Forelimb muscle (tissue), 1 donor: ENCODE measurements at places on chromosomes 7 and 10. TPM values are rescaled to one million over a fixed set of nuclear protein-coding genes. Genes with fewer than 3 reads are reported as not detected.

Gene PNLIP
- polyA plus RNA-seq: not detected

DNA sequence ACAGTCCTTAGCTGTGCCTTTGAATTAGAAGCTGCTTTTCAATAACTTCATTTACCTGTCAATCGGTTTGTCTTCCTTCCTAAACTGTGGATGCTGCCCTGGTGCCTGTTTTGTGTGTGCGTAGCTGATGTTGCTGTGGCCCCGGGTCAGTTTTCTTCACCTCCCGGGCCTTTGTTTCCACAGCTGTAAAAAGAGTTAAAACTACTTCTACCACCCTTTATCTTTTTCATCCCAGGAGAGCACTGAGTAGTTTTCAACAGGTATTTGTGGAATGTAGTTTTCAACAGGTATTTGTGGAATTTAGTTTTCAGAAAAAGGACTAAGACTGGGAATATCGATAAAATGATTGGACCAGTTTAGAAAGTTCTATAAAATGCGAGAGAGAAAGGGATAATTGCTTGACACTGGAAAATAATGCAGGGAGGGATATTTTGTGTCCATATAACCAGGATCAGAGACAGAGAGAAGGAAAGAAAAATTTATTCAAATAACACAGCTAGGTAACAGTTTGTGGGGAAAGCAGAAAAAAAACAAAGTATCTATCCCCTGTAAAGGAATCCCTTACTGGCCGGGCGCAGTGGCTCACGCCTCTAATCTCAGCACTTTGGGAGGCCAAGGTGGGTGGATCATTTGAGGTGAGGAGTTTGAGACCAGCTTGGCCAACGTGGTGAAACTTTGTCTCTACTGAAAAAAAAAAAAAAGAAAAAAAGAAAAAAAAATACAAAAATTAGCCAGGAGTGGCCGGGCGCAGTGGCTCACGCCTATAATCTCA is 15.9 kb upstream of the IGF2BP3 start:
- no peak for DNase-seq

DNA sequence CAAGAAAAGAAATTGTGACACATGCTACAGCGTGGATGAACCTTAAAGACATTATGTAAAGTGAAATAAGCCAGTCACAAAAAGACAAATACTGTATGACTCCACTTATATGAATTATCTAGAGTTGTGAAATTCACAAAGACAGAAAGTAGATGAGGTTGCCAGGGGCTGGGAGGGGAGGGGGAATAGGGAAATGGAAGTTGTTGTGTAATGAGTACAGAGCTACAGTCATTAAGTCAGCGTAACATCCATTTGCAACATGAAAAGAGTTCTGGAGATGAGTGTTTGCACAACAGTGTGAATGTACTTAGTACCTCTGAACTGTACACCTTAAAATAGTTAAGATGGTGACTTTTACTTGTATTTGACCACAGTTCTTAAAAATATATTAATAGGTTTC is 112.1 kb upstream of the CDK1 start:
- no peak for DNase-seq

- no peak for DNase-seq
These were observed 12.0 kb downstream of the IFRD1 start for GRCh38 chr7:112462236-112462635.

DNA sequence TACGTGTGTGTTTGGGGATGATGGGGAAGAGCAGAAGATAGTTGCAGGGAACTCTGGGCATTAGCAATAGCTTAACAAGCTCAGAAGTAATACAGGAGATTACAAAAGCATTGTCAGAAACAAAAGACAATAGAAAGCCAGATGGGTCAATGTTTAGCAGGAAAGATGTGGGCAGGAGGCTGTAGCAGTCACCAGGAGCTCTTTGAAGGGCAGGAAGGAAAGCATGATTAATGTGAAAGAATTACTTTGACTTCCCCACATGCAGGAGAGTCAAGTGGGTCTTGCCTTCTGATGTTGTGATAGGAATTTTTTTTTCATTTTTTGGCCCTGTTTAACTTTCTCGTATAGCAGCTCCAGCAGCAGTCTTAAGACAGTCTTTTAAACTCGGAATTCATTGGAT is 6.0 kb upstream of the SMNDC1 start:
- DNase-seq: no peak

- no peak for DNase-seq
These were observed 725.5 kb downstream of the DNAJB9 start for GRCh38 chr7:109295158-109295557.

GRCh38 chr7:55202150-55202913 is 162.8 kb upstream of the LANCL2 start:
- DNase-seq: no peak

DNA sequence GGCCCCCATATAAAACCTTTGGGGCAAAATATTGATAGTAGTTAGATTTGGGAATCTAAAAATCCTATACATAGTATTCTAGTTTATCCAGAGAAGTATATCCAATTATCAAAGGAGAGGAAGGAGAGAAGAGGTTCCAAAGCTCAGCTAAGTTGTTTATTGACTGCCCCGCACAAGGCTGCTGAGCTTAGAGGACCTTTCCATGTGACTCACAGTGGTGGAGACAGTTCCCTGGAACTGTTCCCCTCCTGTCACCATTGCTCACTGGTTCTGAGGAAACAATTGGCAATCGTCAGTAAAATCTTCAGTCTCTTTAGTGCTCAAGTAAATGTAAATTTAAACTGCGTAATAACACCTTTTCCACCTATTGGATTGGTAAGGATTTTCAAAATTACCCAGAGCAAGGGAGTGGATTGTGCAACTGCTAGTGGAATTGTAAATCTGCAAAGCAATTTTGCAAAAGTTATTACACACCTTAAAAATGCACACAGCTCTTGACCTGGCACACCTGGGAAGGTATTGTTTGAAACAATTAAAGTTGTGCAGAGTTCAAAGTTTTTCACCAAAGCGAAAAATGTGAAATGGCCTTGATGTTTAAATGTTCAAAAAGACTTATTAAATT is 63.1 kb downstream of the EEPD1 start:
- DNase-seq: no peak

- no peak for DNase-seq
These were observed 4.2 kb downstream of the TMEM270 start for GRCh38 chr7:73864981-73865711.

DNA sequence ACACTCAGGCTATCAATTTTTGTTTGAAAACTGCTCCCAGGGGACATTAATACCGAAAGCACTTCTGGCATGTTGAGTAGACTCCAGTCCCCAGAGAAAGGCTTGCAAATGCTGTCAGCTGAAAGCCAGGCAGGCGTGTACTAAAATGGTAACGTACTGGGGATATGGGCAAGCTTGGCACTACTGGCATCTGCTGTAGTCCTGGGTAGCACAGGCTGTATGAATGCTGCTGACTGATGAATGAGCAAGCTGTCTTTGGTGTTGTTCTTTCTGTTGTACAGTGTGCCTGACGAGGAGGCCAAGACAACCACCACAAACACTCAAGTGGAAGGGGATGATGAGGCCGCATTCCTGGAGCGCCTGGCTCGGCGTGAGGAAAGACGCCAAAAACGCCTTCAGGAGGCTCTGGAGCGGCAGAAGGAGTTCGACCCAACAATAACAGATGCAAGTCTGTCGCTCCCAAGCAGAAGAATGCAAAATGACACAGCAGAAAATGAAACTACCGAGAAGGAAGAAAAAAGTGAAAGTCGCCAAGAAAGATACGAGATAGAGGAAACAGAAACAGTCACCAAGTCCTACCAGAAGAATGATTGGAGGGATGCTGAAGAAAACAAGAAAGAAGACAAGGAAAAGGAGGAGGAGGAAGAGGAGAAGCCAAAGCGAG is 53.5 kb upstream of the AGBL3 start:
- no peak for DNase-seq

- DNase-seq: no peak
These were observed 135.2 kb downstream of the ADAM12 start for GRCh38 chr10:126252884-126253610.

DNA sequence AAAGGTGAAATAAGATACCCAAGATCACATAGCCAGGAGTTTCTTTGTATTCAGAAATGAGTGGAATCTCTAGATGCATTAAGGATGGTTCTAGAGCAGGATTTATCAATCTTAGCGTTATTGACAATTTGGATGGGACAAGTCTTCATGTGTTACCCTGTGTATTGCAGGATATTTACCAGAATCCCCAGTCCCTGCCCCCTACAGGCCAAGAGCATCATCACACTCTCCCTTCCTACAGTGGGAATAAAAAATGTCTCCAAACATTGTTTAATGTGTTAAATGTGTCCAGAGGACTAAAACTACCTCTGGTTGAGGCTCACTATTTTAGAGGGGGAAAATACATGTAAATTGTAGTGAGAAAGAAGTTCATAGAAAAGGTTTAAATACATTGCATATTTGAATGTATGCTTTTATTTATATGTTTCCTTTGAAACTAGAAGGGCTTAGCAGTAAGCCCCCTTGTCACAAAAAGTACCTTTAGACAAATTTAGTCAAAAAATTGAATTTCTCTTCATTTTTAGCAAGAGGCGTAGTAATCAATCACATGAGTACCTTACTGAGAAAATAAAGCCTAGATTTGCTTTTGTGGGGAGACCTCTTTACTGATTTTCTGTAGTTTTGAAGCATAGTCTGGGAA is 141.2 kb downstream of the MLLT10 start:
- no peak for DNase-seq

DNA sequence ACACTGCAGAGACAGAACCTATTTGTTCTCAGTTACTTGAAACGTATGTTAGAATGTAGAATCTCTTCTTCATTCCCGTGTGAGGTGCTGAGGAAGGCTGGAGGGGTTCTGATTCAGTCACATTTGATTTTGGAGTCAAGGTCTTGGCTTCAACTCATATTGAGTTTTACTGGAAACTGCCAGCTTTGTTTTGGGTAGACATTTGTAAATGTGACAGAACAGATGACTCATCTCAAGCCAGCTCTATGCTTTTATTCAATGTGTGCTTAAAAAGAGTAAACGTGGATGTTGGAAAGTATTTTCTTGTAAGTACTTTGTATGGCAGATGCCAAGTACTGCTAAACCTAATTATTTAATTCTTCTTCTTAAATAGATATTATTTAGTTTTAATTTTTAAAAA is 780.8 kb upstream of the C7orf33 start:
- no peak for DNase-seq

DNA sequence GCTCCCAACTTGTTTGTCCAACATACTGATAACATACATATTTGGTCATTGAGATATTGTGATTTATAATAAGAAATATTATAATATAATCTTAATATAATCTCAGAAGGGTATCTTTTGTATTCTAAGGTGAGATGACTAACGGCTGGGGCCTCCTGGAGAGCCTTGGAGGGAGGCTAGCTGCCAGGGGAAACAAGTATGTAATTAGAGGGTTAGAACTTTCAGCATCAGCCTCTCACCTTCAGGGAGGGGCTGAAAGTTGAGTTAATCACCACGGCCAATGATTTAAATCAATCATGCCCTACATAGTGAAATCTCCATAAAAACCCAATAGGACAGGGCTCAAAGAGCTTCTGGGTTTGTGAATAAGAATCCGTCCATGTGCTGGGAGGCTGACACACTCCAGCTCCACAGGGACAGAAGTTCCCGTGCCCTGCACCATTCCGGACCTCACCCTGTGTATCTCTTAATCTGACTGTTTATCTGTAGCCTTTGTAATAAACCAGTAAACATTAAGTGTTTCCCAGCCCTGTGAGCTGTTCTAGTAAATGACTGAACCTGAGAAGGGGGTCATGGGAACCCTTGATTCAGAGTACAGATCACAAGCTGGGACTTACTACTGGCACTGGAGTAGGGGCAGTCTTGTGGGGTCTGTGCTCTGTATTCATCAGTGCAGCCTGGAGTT is 86.3 kb upstream of the STEAP1B start:
- no peak for DNase-seq

GRCh38 chr7:131781-132482 is 60.4 kb upstream of the FAM20C start:
- no peak for DNase-seq

GRCh38 chr10:96491303-96491702 is 22.4 kb downstream of the TLL2 start:
- no peak for DNase-seq

DNA sequence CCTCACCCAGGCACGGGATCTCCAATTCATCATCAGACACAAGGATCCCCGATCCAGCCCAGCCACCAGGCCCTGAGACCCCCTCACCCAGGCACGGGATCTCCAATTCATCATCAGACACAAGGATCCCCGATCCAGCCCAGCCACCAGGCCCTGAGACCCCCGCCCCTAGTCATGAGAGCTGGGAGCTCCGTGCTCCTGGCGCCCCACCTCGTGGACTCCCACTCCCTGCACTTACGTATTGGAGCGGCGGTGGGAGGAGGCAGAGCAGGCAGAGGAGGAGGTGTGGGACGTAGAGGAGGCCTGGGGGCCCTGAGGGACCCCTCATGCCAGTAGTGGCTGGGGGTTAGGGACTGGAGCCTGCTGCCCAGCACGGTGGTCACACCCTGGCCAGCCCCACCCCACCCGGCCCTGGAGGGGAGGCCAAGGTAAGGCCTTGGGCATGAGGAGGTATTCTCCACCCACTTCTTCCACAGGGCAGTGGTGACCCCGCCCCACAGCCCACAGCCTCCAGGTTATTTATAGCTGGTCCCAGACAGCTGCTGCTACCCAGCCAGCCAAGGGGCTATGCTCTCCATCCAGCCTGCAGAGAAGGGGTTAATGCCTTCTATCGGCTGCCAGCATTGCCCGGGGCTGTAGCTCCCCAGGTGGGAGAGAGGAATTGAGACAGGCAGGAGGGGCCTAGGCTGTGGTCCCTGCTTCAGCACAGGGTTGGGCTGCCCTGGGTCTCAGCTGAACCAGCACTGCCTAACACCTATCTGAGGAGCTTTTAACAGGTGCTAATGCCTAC is 17.6 kb upstream of the CRHR2 start:
- no peak for DNase-seq

DNA sequence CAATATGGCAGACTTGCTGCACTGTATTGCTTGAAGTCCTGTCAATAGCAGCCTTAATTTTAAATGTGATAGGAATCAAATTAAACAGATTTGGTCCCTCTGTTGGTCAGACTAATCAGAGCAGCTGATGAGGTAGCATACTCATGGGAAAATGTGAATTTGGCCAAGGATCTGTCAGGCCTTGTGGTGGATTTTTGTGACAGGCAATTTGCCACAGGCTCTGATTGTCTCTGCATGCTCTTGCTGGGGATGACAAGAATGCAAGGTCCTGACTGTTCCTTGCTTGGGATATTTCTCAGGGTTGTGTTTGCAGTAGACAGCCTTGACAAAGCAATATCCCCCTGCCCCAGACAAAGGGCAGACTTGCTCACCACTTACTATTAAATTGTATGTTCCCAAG is 41.5 kb upstream of the GARS1 start:
- DNase-seq: no peak

- DNase-seq: no peak
These were observed 5.4 kb downstream of the EMX2 start for GRCh38 chr10:117547716-117548668.

DNA sequence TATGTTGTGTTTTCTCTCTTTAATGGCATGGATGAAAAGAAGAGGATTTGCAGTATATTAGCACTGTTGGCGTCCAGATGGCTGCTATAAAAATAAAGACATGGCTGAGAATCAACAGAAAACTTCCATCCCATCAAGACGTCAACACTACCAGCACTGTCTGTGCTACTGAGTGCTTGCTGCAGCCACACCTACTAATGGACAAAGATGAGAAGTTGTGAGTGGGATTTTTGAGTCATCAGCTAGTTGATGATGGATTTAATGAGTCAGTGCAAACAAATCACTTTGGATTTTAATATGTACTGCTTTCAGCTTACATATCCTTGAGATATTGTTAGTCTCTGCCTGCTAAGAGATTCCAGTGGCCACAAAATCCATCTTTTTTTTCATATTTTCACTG is 631.0 kb upstream of the ANKRD30A start:
- DNase-seq: no peak
